ENCODE measurements at places on chromosomes 11 and 22.

GRCh38 chr11:112057170-112057569, 16.6 kb downstream of the PIH1D2 start:
- DNase-seq, result no peak

GRCh38 chr22:33908171-33909074, 11.9 kb downstream of the LARGE1 start:
- no peak for DNase-seq

- no peak for DNase-seq
These were observed 207.6 kb upstream of the SEZ6L start for GRCh38 chr22:25961699-25962098.

DNA sequence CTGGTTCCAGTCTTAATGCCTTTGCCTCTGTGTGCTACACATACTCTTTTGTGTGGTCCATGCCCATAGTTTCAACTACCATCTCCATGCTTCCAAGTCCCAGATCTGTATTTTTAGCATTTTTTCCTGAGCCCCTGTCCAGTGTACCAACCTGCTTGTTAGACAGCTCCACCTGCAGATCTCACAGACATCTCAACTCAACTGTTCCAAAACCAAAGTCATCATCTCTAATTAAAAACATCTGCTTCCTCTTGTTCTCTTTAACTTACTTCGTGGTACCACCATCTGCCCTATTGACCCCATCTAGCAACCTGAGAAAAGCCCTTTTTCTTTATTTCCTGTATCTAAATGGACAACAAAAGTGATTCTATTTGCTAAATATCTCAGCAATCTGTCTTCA, 8.6 kb upstream of the KMT2A start:
- DNase-seq, result no peak

- no peak for DNase-seq
These were observed 16.5 kb downstream of the BLID start for GRCh38 chr11:122099374-122100036.

DNA sequence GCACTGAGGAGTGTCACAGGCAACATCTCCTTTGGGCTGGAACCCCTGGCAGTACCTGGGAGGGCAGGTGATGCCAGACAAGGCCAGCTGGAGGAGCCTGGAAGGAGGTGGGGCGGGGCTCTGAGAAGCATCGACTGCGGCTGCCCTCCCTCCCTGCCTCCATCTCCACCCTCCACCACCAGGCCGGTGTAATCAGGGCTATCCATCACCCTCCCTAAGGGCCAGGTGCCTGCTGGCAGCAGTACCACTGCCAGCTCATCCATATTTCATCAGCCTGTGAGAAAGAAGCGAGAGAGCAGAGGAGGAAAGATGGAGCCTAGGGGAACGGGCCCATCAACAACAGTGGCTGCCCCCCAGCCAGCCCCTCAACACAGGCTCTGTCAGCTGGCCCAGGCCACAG, 51.4 kb upstream of the RASD2 start:
- no peak for DNase-seq

DNA sequence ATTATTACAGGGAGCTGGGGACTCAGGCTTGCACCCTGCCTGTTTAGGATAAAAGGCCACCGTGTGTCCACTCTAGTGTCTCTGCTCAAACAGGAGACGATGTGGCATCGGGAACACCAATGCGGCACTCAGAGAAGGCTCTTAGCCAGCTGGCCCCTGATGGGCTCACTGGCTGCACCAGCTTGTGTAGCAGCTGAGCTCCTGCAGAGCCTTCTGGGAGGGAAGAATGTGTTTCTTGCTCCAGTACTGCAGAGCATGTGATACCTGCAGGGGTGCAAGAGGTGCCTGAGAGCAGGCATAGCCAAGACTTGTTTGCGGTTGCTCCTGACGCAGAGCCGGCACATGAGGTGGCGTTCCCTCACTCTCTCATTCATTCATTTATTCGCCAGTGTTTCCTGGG, 44.4 kb upstream of the KCNQ1OT1 start:
- DNase-seq, result no peak

- no peak for DNase-seq
These were observed 215.3 kb downstream of the KCNA4 start for GRCh38 chr11:29801561-29801960.

GRCh38 chr11:67032830-67033551, 10.1 kb downstream of the SYT12 start:
- no peak for DNase-seq
